ENCODE measurements at places on chromosomes 4 and X.

- DNase-seq = no peak
These were observed 186.4 kb upstream of the NDST3 start for GRCh38 chr4:117847849-117848248.

GRCh38 chr4:185305979-185306442 is 89.7 kb downstream of the LRP2BP start:
- DNase-seq = no peak

GRCh38 chrX:10095246-10095645 is 61.5 kb upstream of the CLCN4 start:
- DNase-seq = no peak

DNA sequence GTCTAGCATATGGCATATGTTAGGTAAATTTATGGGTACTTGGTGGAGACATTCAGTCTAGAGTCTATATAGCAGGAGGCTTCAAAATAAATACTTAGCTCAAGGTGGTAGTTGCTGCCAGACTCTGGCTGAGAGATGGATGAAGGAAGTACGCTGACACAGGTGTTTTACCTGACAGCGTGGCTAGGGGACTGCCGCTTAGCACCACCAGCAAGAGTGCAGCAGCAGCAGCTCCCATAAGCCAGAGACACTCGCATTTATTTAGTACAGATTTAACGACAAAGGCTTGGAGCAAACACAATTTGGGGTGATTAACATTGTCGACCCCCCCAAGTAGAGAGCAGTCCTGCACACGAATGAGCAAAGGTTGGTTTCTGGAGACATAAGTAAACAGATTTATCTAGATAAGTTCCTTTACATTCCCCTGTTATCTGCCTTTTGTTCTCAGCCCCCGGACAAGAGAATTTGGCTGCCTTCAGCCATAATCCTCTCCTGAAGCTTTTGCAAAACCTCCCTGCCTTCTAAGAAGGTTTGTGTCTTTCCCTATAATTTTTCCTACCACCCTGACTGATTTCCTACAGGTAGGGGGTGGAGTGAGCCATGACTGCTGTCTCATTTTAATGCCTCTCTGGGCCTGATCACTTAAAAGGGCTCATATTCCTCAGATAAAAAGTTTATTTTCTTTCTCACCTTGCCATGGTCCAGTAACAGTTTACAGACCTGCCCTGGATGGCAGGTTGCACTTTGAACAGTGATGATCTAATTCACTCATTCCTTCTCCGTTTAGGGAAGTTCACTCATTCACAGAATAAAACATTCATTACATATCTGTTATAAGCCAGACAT is 64.6 kb downstream of the RHOH start:
- DNase-seq = no peak

- no peak for DNase-seq
These were observed 164.3 kb downstream of the AFAP1 start for GRCh38 chr4:7775396-7775795.

- no peak for DNase-seq
These were observed 205.9 kb downstream of the AASDH start for GRCh38 chr4:56181140-56181953.

- DNase-seq = no peak
These were observed 12.1 kb downstream of the EIF1AX start for GRCh38 chrX:20129547-20129946.

DNA sequence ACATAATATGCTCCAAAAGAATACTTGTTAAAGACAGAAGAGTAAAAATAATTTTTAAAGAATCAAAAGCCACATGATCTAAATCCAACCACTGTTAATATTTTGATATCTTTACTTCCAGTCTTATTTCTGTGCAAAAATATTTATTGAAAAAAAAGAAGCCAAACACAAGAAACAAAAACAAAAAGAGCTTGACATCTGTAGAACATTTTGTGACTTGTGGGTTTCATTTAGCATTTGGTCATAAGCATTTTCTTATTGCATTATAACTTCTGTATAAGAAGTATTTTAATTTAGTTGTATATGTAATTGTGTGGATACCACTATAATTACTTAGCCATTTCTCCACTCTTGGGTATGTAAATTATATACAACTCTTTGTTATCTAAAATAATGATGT is 63.1 kb downstream of the DIPK2B start:
- no peak for DNase-seq

DNA sequence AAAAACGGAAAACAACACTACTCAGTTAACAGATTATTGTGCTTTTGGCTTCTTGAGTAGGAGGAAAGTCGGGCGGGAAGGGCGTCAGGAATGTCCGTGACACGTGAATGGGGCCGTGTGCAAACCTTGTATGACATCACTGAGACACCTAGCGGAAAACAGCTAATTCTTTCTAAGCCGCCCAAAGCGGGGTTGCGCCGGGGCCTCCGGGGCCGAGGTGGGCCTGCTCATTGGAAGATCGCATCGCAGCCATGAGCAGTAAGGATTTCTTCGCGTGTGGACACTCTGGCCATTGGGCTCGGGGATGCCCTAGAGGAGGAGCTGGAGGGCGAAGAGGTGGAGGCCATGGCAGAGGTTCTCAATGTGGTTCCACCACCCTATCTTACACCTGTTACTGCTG is at the start of gene ZCCHC13:
TSS of gene ZCCHC13 (plus strand) at position 165 of the 400 bp plus-strand sequence. CDS start at position 252, 87 bp downstream.
- DNase-seq = no peak

GRCh38 chr4:19375136-19375804 is 876.4 kb upstream of the SLIT2 start:
- DNase-seq = no peak

- DNase-seq = no peak
These were observed 178.0 kb downstream of the GASK1B start for GRCh38 chr4:157994863-157995262.

GRCh38 chr4:186471441-186471840 is 83.9 kb downstream of the MTNR1A start:
- DNase-seq = no peak

GRCh38 chr4:187921946-187922623 is 73.5 kb upstream of the ZFP42 start:
- DNase-seq = no peak

GRCh38 chr4:113837397-113837796 is 75.9 kb upstream of the CAMK2D start:
- DNase-seq = peak; percentile 94

DNA sequence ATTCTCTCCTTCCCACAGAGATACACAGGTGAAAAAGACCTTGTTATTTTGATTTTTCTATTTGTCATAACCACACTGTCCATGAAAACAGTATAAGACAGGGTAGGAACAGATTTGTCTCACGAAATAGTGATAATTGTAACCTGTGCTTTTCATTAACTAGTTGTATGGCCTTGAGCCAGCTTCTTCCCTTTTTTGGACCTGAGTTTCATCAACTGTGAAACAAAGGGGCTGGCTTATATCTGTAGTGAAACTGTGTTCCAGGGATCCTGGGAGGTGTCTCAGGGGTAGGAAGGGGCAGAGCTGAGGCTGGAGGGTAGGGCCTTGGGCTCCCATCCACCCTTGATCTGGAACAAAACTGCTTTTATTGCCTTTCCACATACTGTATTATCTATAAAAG is 50.9 kb downstream of the MED28 start:
- DNase-seq = no peak

GRCh38 chr4:123802082-123802645 is 405.6 kb downstream of the SPRY1 start:
- DNase-seq = no peak

DNA sequence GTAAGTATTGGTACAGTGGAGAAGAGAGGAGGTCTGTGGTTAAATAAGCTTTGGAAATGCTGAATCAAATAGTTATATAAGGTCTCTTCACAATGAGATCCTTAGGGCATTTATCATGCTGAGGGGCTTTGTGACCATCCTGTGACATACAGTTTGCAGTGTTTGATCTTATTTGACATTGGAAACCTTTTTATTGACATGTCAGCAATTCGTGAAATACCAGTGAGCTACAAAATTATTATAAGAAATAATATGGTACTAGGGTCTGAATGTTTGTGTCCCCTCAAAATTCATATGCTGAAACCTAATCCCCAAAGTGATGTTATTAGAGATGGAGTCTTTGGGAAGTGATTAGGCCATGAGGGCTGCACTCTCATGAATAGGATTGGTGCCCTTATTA is 98.4 kb downstream of the MID1IP1 start:
- no peak for DNase-seq
